ENCODE measurements at places on chromosomes 16 and 17.

GRCh38 chr16:53045341-53046220 lies 7.1 kb downstream of the CHD9NB start:
- DNase-seq: no peak

DNA sequence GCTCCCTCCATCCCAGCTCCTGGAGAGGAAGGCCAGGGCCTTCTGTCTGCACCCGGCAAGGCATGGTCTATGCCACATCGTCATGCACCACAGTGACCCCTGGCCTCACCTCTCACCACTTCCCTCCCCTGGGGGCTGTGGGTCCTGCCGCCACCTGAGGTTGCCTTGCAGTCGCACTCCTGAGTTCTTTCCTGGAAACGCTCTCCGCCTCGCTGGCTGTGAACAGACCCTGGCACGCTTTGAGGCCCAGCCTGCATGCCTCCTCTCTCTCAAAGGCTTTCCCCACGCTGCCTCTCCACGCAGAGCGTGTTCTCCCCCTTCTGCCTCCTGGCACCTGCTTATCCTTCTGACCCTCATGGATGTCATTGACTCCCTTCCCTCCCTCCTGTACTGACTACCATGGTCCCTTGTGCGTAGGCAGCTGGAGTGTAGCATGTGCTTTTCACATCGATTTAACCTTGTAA lies 45.4 kb downstream of the SEC14L1 start:
- no peak for DNase-seq

DNA sequence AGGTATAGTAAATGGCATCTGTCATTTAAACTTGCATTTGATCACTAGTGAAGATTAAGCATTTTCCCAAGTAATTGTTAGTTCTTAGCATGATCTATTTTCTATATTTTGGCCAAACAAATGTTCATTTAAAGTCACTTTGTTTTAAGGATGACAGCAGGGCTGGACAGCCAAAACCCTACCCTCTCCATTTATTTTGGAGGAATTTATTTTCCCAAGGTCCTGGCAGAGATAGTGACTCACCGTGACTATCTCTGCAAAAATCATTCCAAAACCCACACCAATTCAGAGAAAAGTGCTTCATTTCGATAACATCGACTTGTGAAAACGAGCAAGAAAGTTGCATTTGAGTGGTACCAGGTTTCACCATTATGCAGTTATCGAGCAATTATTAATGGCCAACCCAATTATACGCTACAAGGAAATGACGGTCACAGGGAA lies 665 bp upstream of the AKAP1 start:
- DNase-seq: no peak

DNA sequence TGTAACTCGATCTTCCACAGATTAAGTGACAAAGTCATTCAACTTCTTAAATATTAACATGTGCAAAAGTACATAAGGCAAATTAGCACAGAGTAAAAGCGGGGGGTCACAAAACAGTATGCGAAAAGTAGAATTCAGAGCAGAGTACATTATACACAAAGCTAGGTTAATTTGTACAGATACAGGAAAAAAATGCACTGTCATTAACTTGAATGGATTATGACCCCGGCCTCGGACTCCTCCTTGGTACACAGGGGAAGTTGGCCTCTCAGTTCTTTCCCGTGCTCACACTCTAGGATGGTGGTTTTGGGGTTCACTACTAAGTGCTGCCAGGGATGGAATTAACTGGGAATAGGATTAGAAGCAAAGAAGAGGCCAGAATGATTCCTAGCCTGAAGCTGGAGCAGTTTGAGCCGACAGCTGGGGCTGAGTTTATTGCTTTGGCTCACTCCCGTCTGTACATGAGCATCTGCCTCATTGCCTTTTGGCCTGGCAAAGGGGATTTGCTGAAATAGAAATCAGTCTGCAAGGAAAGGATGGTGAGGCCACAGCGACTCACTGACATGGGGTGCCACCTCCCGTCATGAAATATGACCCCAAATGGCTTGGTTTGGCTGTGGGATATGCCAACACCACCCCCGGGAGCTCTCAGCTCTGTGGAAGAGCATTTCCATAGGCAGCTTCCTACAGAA lies 23.6 kb downstream of the NTN1 start:
- DNase-seq: no peak

DNA sequence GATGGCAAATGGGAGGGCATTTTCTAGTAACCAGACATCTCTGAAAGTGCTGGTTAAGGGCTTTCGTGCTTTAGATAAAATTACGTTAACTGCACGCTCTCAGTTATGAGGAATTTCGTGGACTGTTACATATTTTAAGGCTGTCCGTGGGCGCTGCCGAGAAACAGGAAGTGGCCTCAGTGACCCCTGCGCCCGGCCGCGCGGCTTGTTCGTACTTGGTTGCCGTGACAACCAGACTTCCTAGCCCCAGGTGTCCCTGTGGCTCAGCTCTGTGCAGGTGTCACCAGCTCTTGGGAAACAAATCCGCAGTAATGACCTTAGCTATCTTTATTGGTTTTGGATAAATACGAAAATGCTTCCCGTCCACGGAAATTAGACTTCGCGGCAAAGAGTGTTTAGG lies 52.7 kb downstream of the LMF1 start:
- no peak for DNase-seq

DNA sequence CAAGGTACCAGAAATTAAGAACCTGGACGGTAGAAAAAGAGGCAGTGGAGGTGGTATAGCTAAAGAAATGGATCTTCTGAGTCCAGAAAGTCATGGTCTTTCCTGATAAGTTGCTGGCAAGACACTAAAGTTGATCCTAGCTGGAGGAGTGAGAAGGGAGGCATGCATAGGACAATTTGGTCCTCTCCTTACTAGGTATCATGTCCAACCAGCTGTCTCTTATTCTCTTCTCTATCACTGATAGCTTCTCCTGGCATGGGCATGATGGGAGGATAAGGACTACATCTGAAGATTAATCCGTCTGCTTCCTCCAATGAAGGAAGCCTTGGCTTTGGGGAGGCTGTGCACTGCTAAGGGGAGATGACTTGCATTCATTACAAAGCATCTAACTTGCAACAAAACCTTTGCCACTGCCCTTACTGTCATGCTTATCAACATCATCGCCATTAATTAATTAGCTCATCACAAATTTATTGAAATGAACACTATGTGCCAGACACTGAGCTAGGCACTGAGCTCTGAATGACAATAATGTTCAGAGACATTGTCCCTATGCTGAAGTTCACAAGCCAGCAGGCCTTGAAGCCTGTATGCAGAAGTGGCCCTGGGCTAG lies 3.1 kb upstream of the FAM117A start:
- DNase-seq: no peak

- DNase-seq: peak; percentile 32
Observed at GRCh38 chr17:34131386-34131785, 123.7 kb upstream of the CCL2 start.

GRCh38 chr16:65125871-65126270 lies 4.0 kb upstream of the CDH11 start:
- DNase-seq: no peak

DNA sequence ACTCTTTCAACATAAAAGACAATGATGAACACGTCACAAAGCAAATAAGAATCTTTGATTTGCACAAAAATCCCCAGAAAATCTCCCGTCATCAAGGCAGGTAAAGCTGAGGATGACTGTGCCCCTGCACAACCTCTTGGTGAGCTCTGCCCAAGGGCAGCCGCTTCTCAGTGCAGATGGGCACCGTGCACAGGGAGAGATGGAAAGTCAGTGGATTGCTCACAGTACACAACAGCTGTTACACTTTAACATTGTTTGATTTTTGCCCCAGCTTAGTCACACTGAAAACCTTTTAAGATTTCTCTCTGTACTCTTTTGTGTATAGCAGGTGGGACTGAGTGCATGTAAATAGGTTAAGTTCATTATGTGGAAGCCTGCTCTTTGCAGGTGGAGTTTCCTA lies 104.2 kb downstream of the CDK5R1 start:
- DNase-seq: no peak

DNA sequence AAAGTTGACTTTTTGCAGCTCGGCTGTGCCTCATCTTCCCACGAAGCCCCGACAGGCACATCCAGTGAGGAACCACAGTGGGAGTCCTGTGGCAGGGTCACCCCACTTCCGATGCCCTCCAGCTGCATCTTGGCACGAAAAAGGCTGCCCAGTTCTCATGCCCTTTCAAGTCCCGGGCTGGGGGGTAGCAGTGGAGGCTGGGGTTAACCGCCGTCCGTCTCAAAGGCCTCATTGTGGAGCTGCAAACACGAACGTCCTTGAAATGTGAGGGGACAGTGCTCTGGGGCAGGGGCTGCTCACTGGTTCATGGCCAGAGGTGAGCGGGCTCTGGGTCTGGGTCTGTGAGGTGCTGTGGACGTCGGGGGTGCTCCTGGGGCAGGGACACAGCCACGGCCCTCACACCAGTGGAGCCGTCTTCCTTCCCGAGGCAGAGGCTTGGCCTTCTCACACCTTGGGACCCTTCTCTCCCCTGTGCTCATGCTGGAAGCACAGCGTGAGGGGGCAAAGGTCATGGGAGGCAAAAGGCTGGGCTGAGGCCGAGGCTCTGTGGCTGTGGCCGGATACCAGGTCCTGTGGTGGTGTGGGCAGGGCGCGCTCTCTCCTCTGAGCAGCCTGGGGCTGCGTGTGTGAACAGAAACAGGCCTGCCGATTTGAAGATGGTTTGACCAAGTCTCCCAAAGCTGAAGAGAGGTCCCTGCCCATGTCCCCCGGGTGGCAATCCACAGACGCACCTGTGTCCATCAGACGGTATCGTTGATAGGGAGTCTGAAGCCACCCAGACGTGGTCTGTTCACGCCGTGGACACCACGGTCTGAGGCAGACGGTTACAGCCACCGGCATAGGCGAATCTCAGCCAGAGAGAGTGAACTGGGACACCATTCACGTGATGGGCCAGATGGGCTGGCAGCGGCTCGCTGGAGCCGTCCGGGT lies 3.1 kb upstream of the MC1R start:
- DNase-seq: no peak

DNA sequence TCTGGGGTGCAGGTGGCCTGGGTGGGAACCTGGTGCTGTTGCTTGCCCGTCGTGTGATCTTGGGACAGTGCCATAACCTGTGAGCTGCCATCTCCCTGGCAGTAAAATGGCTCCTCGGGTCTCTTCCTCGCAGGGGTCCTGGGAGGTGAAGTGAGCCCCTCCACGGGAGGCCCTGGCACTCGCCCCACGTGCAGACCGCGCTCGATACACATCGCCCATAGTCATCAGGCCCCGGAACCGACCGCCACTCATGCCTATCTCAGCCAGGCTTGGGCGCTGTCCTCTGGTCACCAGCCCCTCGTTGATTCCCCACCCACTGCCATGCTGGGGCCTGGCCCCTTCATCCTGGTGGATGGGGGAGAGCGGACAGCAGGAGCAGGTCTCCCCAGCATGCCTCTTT lies 21.5 kb upstream of the OSGIN1 start:
- no peak for DNase-seq

DNA sequence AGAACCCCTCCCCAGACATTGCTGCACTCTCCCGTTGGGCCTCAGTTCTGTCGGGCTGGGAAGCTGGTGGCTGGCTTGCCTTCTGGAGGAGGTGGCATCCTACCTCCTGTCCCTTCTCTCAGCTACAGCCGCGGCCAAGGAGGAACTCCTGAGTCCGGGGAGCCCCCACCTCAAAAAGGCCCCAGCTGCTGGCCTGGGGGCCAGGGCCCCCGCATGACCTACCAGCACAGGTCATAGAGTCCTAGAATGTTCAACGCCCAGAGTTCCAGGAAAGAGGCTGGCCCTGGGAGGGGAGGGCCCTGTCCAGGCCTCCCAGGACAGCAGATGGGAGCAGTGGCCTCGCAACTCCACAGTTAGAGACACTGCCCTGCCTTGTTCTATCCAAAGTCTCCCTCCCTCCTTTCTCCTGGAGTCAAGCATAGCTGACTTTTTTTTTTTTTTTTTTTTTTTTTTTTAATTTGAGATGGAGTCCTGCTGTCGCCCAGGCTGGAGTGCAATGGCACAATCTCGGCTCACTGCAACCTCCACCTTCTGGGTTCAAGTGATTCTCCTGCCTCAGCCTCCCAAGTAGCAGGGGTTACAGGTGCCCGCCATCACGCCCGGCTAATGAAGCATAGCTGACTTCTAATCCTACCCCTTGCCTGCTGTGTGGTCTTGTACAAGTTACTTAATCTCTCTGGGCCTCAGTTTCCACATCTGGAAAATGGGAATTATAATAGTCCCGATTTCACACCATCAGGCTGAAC lies 7.1 kb downstream of the CARHSP1 start:
- DNase-seq: no peak

GRCh38 chr17:70169709-70170597 lies 621 bp downstream of the KCNJ2 start:
- DNase-seq: no peak

- DNase-seq: no peak
Observed at GRCh38 chr17:55962951-55963401, 190.3 kb upstream of the ANKFN1 start.

- peak; percentile 69 for DNase-seq
Observed at GRCh38 chr16:82456683-82457082, 170.1 kb upstream of the CDH13 start.

GRCh38 chr17:40203131-40203530 lies 16.0 kb upstream of the WIPF2 start:
- no peak for DNase-seq

All from vagina (tissue), 2 donors.